ENCODE measurements at places on chromosomes 13 and 19. TPM values are rescaled to one million over a fixed set of nuclear protein-coding genes. Genes with fewer than 3 reads are reported as not detected.
A peak's percentile ranks its signal among the peaks of the same experiment; 100 is the strongest.

Gene CYP2A7
- total RNA-seq: not detected

Gene SLITRK5
- 0.04 TPM for total RNA-seq

Gene SYT3
- not detected for total RNA-seq

Gene WBP4
- 12.6 TPM for total RNA-seq

Gene TMTC4
- total RNA-seq: 14.1 TPM

Gene GPR12
- total RNA-seq: under 0.01 TPM

Gene CYP4F3
- 53.0 TPM for total RNA-seq

DNA sequence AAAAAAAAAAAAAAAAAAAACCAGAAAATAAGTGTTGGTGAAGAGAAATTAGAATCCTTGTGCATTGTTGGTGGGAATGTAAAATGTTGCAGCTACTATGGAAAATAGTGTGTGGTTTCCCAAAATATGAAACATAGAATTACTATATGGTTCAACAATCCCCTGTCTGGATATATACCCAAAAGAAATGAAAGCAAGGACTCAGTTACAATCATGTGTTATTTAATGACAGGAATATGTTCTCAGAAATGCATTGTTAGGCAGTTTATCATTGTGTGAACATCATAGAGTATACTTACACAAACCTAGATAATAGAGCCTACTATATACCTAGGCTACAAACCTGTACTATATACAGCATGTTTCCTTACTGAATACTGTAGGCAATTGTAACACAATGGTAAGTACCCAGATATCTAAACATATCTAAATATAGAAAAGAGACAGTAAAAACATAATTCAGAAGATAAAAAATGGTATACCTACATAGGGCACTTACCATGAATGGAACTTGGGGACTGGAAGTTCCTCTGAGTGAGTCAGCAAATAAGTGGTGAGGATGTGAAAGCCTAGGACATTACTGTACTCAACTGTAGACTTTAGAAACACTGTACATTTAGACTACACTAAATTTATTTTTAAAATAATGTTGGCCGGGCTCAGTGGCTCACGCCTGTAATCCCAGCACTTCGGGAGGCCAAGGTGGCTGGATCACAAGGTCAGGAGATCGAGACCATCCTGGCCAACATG, 25.7 kb upstream of the SLC7A1 start:
- DNase-seq: no peak
- H3K4me1 ChIP-seq: no peaks in the 10 kb centered on the region
- H3K36me3 ChIP-seq: no peaks in the 10 kb centered on the region

- H3K4me1 ChIP-seq: peaks cover 6% of the 10 kb centered on the region
- H3K4me3 ChIP-seq: no peak overlapping the region
- H3K36me3 ChIP-seq: no peaks in the 10 kb centered on the region
- no peaks in the 10 kb centered on the region for H3K27me3 ChIP-seq
- no peak overlapping the region for H3K27ac ChIP-seq
- no peak for DNase-seq
Observed at GRCh38 chr13:109144693-109145437, 515.5 kb downstream of the MYO16 start.

DNA sequence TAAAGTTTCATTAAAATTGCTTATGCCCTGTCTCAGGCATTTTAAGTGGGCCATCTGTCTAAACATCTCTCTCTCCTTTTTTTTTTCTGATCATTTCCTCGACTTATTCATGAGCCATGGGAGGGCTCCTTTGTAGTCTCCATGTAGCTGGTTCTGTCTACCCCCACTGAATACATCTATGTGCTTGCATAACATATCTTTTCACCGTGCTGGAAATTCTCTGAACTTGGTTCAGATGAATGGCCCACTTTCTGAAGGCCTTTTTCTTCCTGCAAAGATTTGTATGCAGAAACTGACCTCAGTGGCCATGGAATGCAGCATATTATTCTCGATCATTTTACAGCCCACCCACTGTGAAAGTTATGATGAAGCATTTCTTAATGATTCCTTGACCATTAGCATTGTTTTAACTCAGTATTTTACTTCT, 225.3 kb downstream of the GGACT start:
- H3K4me1 ChIP-seq: no peaks in the 10 kb centered on the region
- no peaks in the 10 kb centered on the region for H3K27me3 ChIP-seq
- H3K36me3 ChIP-seq: peaks cover under 1% of the 10 kb centered on the region
- H3K4me3 ChIP-seq: no peak overlapping the region

DNA sequence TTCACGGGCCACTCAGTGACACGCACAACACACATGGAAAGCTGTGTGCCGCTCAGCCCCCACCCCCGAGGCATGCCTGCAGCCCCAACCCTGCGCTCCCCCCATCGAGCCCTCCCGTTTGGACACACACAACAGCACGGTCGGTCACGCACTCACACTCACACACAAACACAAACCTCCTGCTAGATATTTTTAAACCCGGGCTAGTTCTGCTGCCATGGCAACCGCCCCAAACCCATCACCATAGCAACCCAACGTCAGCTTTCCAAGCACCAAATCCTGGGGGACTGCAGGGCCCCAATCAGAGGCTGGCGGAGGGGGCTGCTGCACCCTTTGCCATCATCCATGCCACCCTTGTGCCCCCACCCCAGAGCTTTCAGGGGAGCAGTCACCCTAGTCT, 2.5 kb upstream of the NOVA2 start:
- H3K27me3 ChIP-seq: peaks cover 77% of the 10 kb centered on the region
- H3K4me1 ChIP-seq: peaks cover 26% of the 10 kb centered on the region
- no peaks in the 10 kb centered on the region for H3K36me3 ChIP-seq
- DNase-seq: no peak
- H3K27ac ChIP-seq: no peak overlapping the region
- no peak overlapping the region for H3K4me3 ChIP-seq

DNA sequence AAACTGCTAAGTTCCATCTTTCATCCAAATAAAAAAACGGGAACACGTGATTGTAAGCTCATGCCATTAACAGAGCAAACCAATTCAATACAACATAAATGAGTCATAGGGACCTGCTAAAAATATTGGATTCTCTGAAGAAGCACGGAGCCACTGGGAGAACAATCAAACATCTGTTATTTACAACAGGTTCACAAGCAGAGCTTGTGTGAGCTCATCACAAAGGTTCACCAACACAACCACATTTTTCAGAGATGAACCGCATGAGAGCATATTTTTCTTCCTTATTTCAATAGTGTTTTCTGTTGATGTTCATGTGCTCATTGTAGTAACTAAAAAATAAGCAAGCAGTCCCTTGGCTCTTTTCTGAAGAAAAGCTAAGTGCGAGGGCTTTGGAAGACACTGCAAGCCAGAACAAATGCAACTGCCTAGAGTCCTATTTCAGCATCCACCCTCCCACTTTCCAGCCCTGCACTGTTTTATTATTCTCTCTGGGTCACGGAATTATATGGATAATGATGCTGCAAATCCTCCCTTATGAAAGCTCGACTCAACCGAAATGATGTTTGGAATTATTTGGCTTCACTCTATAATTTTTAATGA, 545.8 kb downstream of the LIG4 start:
- H3K4me1 ChIP-seq: no peaks in the 10 kb centered on the region
- H3K4me3 ChIP-seq: no peak overlapping the region
- H3K36me3 ChIP-seq: no peaks in the 10 kb centered on the region
- DNase-seq: no peak
- no peaks in the 10 kb centered on the region for H3K27me3 ChIP-seq

GRCh38 chr13:76440568-76440967, 445.6 kb downstream of the KCTD12 start:
- H3K4me1 ChIP-seq: no peaks in the 10 kb centered on the region
- no peak overlapping the region for H3K4me3 ChIP-seq
- no peaks in the 10 kb centered on the region for H3K27me3 ChIP-seq

GRCh38 chr13:58476206-58476918, 844.8 kb downstream of the PCDH17 start:
- H3K27ac ChIP-seq: no peak overlapping the region
- no peaks in the 10 kb centered on the region for H3K36me3 ChIP-seq
- H3K4me3 ChIP-seq: no peak overlapping the region
- H3K4me1 ChIP-seq: no peaks in the 10 kb centered on the region
- DNase-seq: no peak

- no peak overlapping the region for H3K27ac ChIP-seq
- no peaks in the 10 kb centered on the region for H3K27me3 ChIP-seq
- H3K36me3 ChIP-seq: no peaks in the 10 kb centered on the region
- DNase-seq: no peak
Observed at GRCh38 chr13:34623331-34623730, 318.7 kb upstream of the NBEA start.

DNA sequence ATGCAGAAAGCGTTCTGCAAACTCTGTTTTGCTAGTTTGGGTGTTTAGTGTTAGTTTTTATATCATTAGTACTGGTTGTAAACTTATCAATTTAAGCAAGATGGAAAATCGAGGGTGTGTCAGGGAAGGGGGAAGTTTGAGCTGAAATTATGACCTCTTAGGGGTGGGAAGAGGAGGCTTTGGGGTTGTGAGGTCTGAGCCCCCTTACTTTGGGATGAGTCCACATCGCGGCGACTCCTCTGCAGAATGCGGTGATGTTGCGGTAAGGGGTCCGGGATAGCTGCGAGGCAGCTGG, 743 bp upstream of the NDUFS7 start:
- H3K4me3 ChIP-seq: peak overlapping the region; percentile 93
- no peak for DNase-seq
- peaks cover 50% of the 10 kb centered on the region for H3K4me1 ChIP-seq
- no peak overlapping the region for H3K27ac ChIP-seq
- no peaks in the 10 kb centered on the region for H3K36me3 ChIP-seq

DNA sequence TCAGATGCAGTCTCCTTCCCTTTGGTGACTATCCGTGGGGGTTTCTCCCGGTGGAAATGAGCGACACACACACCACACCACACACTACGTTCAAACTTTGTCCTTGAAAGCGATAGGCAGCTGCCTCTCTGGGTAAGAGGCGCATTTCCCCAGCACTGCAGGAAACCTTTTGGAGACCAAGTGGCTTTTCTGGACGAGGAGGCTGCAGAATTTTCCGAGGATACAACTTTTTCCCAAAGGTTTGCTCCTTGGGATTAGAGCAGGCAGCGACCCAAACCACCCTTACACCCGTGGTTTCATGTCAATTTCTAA, 38.2 kb upstream of the FLT1 start:
- peak overlapping the region; percentile 73 for H3K27ac ChIP-seq
- peaks cover 29% of the 10 kb centered on the region for H3K4me1 ChIP-seq
- DNase-seq: no peak

DNA sequence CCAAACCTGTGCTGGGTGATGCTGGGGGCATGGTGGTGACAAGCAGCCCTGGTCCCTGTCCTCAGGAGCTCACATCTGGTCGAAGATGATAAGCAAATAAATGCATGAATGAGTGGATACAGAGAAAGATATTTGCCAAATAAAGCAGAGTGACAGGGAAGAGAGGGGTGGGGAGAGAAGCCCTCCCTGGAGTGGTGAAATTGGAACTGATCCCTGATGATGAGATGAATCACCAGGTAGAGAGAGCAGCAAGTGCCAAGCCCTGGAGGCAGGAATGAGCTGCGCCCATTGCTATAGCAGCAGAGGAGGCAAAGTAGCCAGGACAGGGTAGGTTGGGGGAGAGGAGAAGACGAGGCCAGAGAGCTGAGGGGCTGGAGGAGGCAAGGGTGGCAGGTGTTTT, 13.7 kb downstream of the FXYD5 start:
- H3K27ac ChIP-seq: peak overlapping the region; percentile 69
- DNase-seq: no peak
- H3K27me3 ChIP-seq: no peaks in the 10 kb centered on the region
- H3K4me3 ChIP-seq: no peak overlapping the region

DNA sequence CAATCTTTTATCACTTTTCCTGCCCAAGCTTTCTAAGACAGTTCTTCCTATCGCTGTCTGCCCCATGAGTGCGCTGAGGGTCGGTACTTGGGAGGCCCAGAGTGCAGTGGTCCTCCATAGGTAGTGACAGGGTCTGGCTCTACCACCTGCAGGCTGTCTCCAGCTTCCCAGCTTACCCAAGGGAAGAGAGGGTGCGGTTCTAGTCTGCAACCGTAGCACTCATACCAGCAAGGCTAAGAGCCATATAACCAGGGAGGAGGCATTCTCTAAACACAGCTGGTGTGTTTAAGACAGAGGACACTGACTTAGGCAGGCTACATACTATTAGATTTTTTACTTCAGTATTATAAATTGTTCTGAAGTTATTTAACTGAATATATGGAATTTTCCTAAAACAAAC, 8.2 kb downstream of the PROZ start:
- no peak overlapping the region for H3K4me3 ChIP-seq
- H3K36me3 ChIP-seq: peaks cover 26% of the 10 kb centered on the region
- no peak overlapping the region for H3K27ac ChIP-seq
- DNase-seq: no peak

- no peaks in the 10 kb centered on the region for H3K27me3 ChIP-seq
- no peak overlapping the region for H3K4me3 ChIP-seq
- no peak overlapping the region for H3K27ac ChIP-seq
- no peak for DNase-seq
- H3K36me3 ChIP-seq: no peaks in the 10 kb centered on the region
- H3K4me1 ChIP-seq: no peaks in the 10 kb centered on the region
Observed at GRCh38 chr13:61024046-61024445, 391.6 kb downstream of the PCDH20 start.

DNA sequence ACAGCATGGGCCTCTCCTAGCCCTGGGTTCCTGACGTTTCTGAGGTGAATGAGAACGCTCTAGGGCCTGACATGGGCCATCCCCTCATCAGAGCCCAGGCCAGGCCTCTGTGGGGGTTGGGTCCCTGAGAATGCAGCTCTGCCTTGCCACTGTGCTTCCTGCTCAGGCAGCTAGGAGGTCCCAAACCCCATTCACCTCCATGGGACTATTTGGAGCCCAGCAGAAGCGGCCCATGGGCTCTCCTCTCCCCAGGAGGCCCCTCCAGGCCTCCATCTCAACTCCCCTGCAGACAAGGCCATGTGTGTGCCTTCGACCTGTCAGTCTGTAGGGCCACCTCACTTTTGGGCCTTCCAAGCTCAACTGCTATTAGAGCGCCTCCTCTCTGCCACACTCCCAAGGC, 36.9 kb downstream of the ELL start:
- H3K4me1 ChIP-seq: peaks cover 16% of the 10 kb centered on the region
- no peaks in the 10 kb centered on the region for H3K27me3 ChIP-seq
- no peak overlapping the region for H3K4me3 ChIP-seq

GRCh38 chr19:46555628-46556280, 45.4 kb upstream of the CALM3 start:
- H3K36me3 ChIP-seq: no peaks in the 10 kb centered on the region
- H3K4me1 ChIP-seq: no peaks in the 10 kb centered on the region
- H3K27me3 ChIP-seq: no peaks in the 10 kb centered on the region
- no peak for DNase-seq

DNA sequence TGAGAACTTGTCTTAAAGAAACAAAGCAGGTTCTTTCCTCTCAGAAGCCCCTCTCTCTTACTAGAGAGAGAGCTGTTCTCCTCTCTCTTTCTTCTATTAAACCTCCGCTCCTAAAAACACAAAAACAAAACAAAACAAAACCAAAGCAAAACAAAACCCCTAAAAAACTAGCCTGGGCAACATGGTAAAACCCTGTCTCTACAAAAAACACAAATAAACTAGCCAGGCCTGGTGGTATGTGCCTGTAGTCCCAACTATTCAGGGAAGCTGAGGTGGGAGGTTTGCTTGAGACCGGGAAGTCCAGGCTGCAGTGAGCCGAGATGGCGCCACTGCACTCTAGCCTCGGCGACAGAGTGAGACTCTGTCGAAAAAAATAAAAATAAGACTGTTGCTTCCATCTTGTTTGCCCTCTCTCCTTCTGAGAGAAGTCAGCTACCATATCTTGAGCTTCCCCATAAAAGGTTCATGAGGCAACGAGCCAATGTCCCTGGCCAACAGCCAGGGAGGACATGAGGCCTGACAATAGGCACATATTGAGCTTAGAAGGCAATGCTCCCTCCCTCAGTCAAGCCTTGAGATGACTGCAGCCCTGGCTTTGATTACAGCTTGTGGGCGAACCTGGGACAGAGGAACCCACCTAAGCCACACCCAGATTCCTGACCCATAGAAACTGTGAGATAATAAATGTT, 17.5 kb upstream of the FLT3 start:
- no peaks in the 10 kb centered on the region for H3K36me3 ChIP-seq
- no peaks in the 10 kb centered on the region for H3K27me3 ChIP-seq
- no peak overlapping the region for H3K27ac ChIP-seq

Measured in esophagus squamous epithelium (tissue), 5 donors.